Glomerular endothelial cell (primary cell): ENCODE measurements at places on chromosomes 12 and 14.
A peak's percentile ranks its signal among the peaks of the same experiment; 100 is the strongest.

GRCh38 chr12:32705783-32706182 is 26.7 kb downstream of the DNM1L start:
- DNase-seq: no peak

DNA sequence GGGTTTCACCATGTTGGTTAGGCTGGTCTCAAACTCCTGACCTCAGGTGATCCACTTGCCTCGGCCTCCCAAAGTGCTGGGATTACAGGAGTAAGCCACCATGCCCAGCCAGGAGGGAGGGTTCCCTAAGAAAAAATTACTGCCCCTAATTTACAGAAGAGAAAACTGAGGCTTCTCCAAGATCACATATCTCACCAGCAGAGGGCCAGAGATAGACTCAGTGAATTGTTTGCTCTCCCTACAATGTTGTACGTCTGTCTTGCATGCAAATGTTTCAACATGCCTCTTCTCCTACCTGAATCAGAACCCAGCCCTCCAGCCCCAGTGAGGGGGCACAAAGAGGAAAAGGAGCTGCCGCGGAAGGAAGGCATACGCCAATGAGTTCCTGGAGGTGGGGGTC is 48.3 kb upstream of the TMEM263 start:
- DNase-seq: no peak

DNA sequence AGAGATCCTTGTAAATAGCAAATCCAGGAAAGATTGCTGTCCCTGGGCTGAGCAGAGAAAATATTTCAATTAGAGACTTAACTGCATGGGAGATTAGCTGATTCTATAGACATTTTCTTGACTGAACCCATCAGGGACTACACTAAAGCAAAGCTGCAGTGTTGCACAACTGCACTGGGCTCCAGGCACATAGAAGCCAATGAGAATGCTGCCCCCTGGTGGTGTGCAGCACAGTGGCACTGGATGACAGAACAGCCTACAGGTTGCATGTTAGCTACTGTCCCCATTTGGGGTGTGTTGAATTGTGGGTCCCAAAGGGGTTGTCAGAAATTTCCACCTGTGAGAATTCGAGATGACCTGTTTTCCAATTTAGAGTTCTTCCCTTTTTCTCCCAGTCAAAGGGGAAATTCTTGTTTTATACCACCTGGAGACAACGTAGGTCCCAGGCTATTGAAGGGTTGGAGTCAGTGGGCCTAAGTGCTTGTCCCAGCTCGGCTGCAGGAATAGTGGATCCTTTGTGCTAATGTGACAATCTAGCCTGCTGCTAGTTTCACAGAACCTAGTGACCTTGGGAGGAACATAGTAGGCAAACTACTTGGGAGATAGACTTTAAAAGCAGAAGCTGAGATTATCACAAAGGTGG is 114.7 kb downstream of the SLC8A3 start:
- DNase-seq: peak; percentile 29

DNA sequence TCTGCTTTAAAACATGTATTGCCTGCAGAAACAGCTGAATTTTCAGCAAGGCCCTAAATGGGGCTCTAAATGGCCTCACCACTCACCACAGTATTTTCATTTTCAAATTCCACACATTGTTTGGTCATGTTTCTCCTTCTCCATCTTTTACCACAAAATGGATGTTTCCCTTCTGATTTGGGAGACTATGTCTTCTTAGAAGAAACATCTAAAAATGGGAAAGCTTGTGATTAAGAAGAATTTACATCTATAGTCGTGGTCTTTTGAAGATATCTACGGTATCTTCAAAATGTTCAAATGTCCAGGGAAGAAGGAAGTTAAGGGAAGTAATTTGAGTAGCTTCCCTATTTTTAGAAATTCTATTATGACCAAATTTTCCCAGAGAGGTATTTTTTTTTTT is 20.7 kb upstream of the TUBA1C start:
- DNase-seq: no peak

- no peak for DNase-seq
Observed at GRCh38 chr14:89207925-89208328, 209.1 kb downstream of the FOXN3 start.

DNA sequence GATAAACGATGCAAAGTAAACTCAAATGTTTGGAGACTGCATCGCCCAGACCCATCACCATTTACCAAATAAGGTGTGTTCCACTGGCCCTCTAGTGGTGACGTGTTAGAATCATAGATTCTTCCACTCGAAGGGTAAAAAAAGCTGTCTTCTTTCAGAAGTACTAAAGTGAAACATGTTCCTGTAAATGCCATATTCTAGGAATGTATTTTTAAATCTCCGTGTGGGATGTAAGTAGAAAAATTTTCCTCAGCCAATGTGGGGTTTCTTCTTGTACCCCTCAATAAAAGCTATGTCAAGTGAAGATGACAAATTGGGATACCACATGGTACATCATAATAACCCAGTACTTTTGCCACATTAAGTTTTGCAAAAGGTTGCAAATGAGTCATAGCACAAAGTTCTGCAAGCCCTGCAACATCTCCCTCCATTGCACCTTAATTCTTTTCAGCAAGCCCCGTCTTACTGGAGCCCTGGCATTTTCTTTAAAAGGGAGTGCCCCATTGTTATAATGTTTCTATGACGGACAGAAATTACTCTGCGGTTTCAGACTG is 100.8 kb downstream of the CCER1 start:
- DNase-seq: peak; percentile 27

DNA sequence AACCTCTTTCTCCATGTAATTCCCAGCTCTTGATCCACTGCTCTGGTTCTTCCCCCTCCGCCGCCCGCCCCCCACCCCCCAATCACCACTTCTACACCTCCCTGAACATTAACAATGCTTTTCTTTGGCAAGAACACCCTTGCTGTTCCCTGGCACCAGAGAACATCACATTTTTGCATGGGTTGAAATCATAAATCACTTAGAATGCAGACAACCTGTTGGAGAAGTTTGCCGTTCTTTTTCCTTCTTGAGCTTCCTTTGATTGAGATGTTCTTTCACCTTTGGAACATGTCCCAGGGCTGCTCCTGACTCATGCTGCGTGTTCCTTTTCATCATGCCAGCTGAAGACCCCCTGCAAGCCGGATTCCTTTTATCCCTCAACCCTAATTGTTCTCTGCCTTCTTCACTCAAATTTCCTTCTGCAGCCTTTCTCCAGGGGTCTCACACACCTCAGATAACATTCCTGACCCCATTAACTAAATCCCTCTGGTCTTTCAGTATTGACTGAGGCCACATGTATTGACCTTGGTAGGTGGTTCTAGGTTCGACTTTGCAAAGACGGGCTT is 294.1 kb upstream of the TMPO start:
- no peak for DNase-seq

- no peak for DNase-seq
Observed at GRCh38 chr14:101078170-101078891, 174.8 kb upstream of the RTL1 start.

GRCh38 chr14:104113631-104114420 is 24.6 kb upstream of the KIF26A start:
- DNase-seq: no peak

GRCh38 chr12:61530456-61530855 is 729.7 kb upstream of the USP15 start:
- no peak for DNase-seq
